ENCODE measurements at places on chromosomes 4 and X.
A peak's percentile ranks its signal among the peaks of the same experiment; 100 is the strongest.

DNA sequence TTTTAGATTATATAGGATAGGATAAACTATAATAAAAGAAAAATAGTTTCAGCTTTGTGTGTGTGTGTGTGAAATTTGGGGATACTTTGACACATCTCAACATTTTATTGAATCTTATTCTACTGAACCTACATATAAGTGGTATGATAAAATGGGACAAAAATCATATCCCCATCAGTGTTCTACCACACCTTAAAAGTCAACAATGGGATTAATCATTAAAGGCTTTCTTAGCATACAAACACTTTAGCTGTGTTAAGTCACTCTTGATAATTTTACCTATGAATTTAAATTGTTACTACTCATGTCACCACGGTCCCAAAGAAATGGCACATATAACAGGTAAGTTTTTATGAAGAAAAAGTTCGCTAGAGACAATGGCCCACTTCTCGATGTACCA, 37.7 kb upstream of the LRBA start:
- no peak for DNase-seq

GRCh38 chr4:76703123-76703490, 194.8 kb downstream of the SOWAHB start:
- no peak for DNase-seq

DNA sequence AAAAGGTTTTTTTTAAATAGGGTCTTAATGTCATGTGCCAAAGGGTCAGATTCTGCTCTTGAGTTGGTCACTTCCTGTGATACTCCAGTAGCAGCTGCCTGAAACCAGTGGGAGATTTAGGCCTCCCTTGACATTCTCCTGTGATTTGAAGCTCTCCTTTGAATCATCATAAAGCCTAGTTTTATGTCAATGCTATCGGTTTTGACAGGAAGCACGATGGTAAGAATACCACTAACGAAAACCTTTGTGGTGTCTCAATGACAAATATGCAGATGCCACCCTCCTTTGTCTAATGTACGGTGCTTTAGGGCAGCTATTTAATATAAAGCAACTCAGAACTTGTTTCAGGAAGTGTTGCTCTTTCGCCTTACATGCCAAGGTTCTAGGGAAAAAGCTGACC, 44.2 kb downstream of the CCNI start:
- no peak for DNase-seq

DNA sequence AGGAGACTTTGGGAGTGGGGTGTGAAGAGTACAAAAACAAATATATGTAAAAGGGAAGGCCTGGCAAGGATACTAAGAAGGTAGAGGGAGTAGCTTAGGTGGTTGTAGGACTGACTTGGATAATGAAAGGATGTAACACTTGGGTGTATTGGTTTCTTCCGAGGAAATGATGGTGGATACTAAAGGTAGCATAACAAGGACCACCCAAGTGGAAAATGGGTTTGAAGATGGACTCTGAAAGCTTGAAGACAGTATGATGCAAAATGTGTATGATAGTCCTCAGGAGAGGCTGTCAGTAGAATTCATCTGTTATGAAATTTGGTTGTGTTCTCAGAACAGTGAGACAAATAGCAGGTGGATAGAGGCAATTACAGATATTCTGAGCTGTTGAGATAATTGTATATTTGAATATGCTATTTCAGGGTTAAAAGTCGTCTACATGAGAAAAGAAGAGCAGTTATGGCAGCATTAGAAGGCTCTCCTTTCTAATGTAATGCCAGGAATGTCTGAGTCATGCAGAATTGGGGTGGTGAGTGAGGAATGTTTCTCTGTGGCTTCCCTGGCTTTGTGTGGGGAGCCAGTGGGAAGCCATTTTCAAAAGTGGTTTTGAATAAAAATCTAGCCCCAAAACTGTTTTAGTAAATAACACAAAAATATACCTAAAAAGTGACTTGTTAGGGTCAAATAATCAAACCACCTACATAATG, 75.6 kb downstream of the FHIP1A start:
- DNase-seq, result no peak

GRCh38 chr4:113553082-113553481, 208.5 kb downstream of the CAMK2D start:
- no peak for DNase-seq

DNA sequence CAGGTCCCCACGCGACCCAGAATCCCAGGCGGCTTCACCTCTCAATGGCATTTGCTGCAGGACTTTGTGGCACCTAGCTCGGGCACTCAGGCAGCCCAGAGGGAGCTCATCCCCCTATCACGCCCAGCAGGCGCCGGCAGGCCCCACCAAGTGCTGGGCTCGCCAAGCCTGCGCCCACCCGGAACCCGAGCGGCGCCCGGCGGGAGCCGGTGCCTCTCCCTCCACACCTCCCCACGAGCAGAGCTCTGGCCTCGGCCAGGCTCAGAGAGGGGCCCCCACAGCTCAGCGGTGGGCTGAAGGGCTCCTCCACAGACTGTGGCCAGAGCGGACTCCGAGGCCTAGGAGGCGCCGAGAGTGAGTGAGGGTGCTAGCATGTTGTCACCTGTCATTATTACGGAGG, 286.3 kb downstream of the PDHA2 start:
- no peak for DNase-seq

GRCh38 chrX:135740681-135741149, 27.3 kb downstream of the CT45A1 start:
- peak; percentile 10 for DNase-seq

DNA sequence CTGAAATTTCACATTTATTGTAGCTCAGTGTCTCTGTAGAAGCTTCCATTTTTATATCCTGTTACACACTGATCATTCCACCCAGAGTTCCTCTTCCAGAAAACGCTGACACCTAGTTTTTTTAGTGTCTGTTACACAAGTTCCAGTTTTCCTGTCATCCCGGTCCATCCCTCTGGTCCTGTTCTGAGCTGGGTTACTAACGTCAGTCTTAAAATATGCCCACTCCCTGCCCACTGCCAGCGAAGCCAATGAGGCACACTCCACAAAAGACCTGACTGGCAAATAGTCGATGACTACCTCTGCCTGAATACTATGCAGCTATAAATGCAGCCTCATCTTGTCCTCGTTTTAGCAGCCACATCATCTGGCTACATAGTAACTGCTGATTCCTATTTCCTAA, 30.9 kb upstream of the DDX3X start:
- no peak for DNase-seq

- no peak for DNase-seq
Observed at GRCh38 chr4:79603681-79604080, 195.7 kb upstream of the GK2 start.

DNA sequence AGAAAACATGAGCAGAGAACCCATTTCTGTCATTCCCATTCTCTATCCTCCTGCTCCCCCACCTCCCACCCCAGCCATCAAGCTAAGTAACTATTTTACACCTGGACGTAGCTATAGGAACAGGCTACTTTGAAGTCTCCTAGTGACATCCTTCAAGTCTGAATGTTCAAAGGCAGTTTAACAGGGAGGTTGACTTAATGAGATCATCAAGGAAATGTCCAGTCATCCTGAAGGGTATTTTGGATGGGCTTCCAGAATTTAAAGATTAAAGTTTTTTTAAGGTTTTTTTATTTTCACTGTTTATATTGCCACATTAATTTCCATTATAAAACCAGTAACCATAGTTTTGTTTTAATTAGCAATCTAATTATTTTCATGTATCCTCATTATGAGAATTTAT, 41.1 kb downstream of the HPF1 start:
- DNase-seq, result no peak

- DNase-seq, result no peak
Observed at GRCh38 chrX:153783378-153784013, 2.7 kb downstream of the SRPK3 start.

DNA sequence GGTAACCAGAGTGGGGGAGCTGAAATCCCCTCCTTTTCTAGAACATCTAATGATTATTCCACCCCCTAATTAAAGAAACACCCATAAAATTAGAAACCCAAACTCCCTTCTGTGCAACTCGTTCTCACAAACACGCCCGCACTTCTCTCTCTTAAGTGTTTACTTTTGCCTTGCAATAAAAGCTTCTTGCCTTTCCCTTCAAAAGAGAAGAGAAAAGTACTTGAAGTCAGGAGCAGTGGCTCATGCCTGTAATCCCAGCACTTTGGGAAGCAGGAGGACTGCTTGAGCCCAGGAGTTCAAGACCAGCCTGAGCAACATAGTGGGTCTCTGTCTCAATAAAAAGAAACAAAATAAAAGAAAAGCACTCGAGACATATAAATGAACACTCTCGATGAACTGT, 3.6 kb upstream of the GPR173 start:
- DNase-seq, result no peak

Data from SK-N-DZ (cell line).